NCI-H1417 treated with DMSO at 0.1 percent for 48 hours (cell line): ENCODE measurements at places on chromosomes 7 and 10.

DNA sequence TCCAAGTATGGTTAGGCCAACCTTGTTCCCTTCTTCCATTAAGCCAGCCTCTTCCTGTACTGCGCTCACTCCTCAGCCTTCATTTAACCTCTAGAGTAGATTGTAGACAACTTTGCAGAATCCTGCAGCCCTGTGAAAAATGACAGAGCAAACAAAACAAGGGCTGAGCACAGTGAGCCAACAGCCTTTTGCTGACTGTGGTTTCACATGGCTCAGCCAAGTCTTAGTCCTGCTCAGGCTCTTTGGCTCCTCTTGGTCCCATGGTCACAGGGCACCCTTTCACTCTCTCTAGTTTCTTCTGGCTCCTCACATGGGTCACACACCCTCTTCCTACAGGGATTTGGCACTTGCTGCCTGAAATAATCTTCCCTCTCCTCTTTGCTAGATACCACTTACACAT lies 900.3 kb downstream of the CCSER2 start:
- DNase-seq = no peak

- DNase-seq = no peak
These were observed 67.3 kb upstream of the NPY start for GRCh38 chr7:24216576-24217125.

- DNase-seq = no peak
These were observed 4.2 kb downstream of the CTBP2 start for GRCh38 chr10:125156196-125156595.

- DNase-seq = no peak
These were observed 94.9 kb upstream of the AGK start for GRCh38 chr7:141456298-141456697.

DNA sequence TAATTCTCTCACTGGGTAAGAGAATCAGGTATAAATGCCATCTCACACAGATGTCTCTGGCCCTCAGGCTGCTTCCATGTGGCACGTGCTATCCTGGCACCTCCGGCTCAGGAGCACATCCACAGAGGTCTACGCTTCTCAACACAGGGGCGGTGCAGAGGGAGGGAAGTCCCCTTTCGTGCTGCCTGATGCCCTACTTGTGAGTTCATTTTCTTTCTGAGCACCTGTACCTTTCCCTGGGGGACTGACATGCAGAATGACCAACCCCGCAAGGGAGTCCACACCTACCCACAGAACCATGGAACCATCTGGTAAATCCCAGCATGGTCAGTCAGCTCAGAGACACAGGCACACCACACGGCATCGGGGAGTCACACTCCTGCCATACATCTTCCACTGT lies 99.0 kb upstream of the SAMD8 start:
- no peak for DNase-seq

GRCh38 chr7:7639847-7640220 lies 718 bp upstream of the UMAD1 start:
- no peak for DNase-seq

DNA sequence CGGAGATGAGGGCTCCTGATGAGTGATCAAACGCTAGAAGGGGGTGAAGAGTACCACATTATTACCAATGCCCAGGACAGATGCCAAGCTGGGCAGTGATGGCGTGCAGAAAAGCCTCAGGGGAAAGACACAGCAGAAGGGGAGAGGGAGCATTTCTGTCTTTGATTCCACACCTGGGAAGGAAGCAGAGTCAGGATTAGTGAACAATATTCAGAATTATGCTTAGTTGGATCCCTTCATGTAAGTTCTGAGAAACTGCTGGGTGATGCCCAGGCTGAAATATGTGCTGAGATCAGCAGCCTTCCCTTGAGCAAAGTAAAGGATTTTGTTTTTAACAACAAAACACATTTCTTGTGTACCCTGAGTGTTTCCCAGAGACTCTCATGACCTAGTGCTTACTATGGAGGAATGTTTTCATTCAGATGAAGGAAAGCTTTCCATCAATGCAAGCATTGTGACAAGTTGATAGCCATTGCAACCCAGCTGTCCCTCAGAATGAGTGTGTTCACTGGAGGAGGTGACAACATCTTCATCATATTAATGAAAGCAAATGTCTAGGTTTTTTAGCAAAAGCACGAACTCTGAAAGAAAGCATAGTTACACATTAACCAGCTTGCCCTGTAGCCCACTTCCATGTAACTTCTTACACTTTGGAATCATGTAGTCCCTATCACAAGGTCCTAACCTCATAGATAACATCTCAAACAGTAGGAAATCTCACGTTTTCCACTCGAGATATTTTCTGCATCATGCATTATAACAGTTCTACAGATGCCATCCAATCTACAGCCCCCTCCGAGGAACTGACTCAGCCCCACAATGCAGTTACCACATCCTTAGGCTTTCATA lies 23.8 kb upstream of the AKR1C1 start:
- no peak for DNase-seq

- no peak for DNase-seq
These were observed 492.5 kb upstream of the ZMIZ1 start for GRCh38 chr10:78576276-78576675.

GRCh38 chr7:149673006-149673405 lies 100.4 kb downstream of the ZNF467 start:
- DNase-seq = no peak

GRCh38 chr10:132319853-132320653 lies 11.9 kb upstream of the LRRC27 start:
- DNase-seq = no peak

DNA sequence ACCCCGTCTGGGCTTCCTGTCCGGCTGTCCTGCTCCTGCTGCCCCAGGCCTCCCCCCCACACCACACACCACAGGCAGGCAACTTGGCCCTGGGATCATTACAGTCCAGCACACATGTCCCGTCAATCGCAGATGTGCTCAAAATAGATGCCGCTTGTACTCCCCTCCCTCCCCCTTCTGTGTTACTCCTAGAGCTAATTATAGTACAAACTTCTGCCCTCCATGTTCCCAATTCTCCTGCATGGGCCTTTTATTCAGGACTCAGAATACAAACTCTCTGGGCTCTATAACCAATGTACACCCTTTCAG lies at the start of gene SYNPO2L:
TSS of gene SYNPO2L (minus strand) at position 40 of the 309 bp plus-strand sequence. CDS start 107 bp downstream, outside the sequence.
- no peak for DNase-seq

DNA sequence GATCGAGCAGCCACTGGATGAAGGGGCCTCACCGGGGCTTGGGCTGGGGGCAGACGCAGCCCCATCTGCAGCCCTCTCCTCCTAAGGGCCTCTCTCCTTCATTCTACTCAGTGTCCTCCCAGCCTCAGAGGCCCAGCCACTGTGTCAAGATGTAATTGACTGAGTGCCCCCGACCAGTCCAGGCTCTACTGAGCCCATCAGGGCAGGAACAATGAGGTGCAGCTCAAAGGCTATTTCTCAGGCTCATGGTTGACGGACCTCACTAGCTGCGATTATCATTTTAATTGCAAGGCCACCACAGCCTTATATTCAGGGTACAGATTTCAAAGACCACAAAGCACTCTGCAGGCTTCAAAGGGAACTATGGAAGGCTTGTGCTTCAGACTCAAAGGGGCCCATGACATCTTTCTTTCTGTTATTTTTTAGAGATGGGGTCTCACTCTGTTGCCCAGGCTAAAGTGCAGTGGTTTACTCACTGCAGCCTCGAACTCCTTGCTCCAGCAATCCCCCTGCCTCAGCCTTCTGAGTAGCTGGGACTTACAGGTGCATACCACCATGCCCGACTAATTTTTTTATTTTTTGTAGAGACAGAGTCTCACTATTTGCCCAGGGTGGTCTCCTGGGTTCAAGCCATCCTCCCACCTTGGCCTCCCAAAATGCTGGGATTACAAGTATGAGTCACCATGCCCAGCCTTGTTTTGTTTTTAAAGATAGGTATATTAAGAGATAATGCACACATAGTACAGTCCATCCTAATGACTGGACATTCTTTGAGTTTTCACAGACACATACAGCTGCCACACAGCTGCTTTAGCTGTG lies 23.7 kb downstream of the SLC29A3 start:
- DNase-seq = no peak

DNA sequence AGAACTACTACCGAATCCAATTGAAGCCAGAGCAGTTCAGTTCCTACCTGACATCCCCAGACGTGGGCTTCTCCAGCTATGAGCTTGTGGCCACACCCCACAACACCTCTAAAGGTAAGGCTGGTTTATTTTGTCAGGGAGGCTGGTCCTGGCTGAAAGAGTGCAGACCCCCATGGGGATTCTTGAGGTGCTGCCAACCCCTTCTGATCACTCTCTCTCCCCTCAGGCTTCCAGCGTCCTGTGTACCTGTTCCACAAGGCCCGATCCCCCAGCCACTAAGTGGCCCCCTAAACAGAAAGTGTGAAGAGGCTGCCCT lies 3.1 kb downstream of the PPP1R35 start:
- no peak for DNase-seq

- DNase-seq = no peak
These were observed 22.7 kb downstream of the TWIST1 start for GRCh38 chr7:19094598-19095352.

GRCh38 chr10:113222207-113222606 lies 272.2 kb downstream of the TCF7L2 start:
- no peak for DNase-seq

GRCh38 chr7:30572212-30572841 lies 22.4 kb upstream of the GARS1 start:
- no peak for DNase-seq

- DNase-seq = no peak
These were observed 2.2 kb downstream of the EGR2 start for GRCh38 chr10:62813981-62814380.

GRCh38 chr10:69965086-69965485 lies 87.6 kb upstream of the MACROH2A2 start:
- no peak for DNase-seq

- no peak for DNase-seq
These were observed 16.4 kb downstream of the ZNF487 start for GRCh38 chr10:43453266-43453831.

GRCh38 chr10:2949948-2950354 lies 117.4 kb upstream of the PFKP start:
- no peak for DNase-seq

DNA sequence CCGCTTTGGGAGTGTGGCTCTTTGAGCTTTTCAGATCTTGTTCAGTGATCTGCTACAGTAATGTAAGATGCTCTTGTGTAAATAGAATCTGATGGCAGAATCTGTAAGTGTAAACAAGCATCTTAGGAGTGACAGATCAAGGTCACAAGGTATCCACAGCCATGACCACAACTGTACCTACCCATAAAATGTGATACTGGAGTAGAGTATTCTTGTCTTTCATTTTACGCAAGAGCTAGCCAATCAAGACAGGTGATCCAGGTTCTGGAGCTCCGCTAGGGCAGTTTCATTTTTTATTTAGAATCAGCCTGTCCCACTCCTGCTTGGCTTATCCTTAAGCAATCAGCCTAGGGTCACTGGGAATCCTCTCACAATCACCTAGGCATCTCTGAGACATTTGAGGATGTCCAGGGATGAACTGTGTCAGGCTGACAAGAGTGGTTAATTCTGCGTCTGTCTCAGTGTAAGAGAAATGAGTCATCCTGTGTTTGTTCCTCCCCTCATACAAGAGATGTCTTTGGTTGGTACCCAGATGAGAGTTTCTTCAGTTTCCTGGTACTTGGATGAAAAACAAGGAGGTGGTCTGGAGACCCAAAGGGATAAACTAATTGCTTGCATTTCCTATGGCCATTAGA lies 13.6 kb downstream of the ZNF138 start:
- DNase-seq = no peak

DNA sequence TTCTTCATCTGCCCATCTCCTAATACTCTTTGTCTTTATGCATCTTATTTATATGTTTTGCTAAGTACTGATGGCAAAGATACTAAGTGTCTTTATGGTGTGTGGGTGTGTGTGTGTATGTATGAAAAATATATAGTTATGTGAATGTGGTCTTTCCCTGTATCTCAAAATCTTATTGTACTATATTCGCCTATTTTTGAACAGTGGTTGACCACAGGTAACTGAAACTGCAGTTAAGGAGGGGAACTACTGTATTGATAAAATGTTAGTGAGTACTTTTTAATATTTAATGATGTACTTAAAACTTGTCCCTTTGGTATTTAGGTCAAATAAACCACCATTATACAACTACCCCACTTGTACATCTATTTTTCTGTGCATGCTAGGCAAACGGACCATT lies 85.9 kb downstream of the ADD3 start:
- DNase-seq = no peak

DNA sequence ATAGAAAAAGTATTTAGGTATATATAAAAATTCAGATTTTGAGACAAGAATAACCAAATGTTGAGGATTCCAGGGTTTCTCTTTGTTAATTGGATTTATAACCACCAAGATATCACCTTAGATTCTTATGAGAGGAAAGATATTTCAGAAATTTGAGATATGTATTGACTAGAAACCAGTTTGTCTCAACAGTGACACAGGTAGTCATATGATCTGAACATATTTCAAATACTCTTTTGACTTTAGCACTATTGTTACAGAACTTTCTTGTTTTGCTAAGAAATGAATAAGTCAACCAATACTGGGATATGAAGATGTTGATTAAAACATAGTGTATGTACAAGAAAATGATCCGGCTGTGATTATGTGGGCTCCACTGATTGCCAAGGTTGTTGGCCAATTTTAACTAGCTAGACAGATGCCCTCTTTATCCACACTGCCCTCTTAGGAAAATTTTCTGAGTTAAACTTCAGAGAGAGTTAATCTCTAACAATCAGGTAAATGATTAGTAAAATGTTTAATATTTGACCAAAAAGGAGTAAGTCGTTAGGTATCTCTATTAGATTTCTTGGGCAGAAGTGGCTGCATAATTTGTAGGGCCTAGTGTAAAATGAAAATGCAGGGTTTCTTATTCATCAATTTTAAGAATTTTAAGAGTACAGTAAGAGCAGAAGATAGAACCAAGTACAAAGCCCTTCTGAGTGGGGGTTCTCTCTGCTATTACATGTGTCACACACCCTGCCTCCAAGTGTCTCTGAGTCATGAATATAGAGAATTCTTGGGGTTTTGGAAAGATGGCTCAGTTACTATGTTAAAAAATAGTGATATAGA lies 376.0 kb downstream of the TFEC start:
- DNase-seq = no peak

DNA sequence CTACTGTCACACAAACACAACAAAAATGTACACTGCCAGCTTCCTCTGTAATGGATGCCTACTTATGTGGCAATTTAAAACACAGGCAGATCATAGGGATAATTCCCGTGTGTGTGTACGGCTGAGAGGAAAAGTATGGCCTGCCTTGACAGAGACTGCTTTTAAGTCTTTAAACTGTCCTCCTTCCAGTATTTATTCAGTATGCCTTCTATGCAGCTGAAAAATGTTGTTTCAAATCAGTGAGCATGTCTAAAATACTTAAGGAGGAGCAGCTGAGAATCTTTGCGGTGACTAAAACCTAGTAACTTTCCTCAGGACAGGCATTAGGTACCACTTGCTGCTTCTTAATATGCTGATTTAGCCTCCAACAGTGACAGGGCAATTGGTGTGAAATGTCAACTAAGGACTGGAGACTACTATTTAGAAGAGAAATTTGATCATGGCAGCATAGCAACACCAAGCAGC lies 126.3 kb downstream of the CACNA2D1 start:
- DNase-seq = no peak
